ENCODE measurements at places on chromosomes 13 and 19.
A peak's percentile ranks its signal among the peaks of the same experiment; 100 is the strongest.

- DNase-seq = no peak
These were observed 24.6 kb upstream of the ATP8A2 start for GRCh38 chr13:25347151-25347550.

DNA sequence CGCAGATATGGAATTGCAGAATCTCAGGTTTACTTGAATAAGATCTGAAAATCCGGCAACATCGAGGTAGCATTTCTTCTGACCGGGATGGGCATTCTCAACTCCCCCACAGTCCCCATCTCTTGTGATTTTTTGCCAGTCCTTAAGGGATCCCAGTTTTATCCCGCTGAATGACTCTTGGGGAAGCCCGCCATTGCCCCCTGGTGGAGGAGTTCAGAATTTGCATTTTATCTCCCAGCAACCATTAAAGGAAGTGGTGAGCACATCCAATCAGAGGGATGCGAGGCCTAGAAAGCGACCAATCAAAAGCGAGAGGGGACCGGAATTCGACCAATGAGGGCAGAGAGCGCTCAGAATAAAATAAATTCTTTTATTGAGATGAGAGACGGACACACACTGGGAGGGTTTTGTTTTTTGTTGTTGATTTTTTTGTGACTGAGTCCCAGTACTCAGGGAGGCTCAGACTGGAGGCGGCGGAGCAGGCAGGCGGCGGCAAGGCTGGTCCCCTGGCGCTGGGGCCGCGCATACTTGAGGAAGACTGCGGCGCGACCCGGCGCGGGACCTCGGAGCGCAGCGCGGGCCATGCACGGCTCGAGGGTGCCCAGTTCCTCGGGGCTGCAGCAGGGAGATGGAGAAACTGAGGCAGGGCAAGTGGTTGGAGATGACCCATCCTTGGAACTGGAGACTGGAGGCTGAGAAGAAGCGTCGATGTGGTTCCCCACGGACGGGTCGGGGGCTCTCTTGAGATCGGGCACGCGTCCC is 3.9 kb upstream of the TTC9B start:
- peak; percentile 67 for DNase-seq

DNA sequence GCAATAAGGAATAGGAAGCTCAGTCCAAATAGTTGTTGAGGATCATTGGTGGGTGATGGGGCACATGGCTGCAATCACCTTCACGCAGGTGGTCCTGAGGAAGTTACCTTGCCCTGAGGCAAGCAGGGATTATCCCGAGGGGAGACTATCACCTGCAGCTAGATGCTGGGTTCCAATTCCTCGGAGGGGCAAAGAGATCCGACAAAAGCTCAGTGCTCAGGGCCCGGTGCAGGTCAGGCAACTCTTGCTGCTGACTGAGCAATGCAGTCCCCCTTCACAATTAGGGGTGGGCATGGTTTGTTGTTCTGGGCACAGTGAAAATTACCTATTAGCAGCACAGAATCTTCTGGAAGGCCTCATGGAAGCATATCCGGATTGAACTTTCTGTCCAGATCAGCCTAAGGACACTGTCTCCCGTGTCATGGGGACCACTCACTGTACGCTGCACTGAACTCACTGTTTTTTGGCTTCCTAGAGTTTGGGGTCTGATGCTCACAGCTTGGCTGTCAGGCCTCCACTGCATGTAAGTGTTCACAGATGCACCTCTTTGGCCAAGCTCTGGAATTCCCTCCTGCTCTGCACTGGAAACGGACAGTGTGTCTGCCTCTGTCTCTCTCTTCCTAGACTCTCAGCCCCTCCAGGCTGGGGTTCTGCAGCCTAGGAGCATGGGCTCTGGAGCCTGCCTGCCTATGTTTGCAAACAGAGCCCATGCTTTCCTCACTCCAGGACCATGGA is 372.7 kb downstream of the ZNF536 start:
- DNase-seq = no peak

DNA sequence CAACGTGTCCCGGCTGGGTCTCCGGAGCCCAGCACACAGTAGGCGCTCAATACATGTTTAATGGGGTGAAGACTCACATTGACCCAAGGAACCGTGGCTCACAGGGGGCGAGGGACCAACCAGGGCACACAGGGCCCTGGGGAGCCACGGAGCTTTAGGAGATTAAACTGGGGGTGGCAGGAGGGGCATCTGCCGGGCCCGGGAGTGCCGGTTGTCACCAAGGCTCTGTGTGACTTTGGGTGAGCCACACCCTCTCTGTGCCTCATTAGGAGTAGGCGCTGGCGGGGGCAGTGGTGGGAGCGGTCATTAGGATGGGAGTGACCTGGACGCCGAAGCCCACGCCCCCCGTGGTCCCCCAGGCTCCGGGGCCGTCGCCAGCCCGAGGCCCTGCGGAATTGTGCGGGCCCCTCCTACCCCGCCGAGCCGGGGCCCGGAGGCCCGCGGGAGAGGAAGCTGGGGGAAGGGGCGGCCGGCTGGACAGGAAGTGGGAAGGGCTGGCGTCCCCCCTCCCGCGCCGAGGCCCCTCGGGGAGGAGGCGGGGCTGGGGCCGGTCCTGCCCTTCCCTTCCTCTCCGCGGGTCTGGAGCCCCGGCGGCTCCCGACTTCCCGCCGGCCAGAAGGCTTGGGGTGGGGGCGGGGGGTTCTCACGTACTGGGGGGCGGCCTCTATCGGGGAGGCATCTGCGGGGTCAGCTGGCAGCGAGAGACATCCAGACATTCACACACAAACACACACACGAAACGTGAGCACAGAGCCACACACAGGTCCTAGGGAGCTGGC is 1.8 kb upstream of the SSBP4 start:
- no peak for DNase-seq

DNA sequence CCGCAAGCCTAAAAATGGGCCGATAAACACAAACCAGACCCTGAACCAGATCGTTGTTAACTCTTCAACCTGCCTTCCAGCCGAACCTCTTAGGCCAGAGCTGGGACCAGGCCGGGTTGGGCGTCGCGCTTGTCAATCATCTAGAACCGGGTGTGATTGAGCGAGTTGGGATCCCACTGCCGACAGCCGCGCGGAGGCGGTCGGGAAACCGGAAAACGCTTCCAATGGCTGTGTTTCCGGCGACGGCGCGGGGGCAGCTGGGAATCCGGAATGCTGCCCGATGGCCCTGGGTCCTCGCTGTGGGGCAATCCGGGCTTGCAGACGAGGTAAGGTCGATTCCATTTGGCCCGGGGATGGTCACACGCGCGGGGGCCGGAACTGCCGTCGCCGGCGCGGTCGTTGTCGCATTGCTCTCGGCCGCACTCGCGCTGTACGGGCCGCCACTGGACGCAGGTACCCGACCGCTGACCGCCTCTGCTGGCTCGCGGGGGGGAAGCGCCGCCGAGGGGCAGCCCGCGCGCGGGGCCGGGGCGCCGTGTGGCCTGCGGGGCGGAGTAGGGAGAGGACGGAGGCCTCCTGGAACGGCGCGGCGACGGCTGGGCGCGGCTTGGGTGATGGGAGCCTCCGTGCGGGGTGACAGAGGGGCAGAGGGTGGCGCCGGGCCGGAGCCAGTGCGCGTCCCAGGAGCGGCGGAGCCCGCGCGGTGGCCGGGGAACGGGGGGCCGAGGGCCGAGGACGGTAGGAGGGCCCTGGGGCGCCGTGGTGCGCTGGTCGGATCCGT is at the start of gene NAXD:
Gene NAXD (plus strand): TSS at position 224 of the 781 bp plus-strand sequence. CDS start 57 bp downstream, at position 281.
- DNase-seq = peak; percentile 53

DNA sequence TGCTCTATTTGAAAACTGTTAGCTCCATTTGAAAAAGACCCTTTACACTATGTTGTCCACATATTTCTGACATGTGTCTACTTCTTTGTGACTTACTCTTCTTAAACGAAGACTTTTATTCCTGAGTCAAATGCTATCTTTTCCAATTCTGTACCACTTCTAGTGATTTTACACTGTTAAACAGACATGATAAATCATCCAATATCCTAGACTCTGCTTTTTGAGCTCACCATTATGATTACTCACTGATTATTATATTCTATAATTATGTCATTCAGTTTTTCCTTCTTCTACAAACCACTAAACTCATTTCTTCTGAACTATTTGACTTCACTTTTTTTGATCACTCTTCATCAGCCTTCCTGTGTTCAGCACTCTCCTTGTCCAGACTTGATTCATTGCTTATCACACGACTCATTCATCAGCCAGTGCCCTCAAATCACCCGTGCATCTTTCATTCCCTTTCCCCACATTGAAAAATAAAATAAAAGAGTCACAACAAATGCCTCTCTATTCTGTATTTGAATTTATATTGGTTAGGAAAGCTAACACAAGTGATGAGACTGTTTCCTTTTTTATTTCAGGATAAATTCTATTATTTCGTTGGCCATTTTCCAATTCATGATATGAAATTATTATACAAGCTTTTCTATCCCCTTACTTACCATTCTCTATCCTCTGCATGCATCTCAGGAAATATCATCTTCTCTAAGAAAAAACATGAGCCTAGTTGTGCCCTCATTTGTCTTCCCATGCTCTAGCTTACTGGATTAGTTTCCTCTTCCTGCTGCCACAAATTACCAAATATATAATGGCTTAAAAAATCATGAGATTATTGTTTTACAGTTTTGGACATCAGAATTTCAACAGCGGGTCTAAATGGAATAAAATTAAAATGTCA is 1482.1 kb upstream of the MIR17HG start:
- DNase-seq = no peak

DNA sequence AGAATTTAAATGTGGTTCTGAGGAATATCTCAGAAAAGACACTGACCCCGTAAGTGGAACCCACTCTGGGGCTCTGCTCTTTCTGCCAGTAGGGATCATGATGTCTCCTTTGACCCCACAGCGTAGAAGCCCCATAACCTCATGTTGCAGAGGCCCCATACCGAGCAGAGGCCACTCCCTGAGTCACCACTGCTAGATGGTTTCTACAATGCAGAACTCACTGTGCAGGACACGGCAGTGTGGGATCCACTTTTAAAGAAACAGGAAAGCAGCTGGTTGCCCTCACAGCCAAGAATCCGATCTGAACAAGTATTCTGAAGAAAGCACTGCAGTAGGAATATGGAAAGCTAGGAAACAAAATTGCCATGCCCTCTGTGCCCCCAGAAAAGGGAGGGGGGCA is 4.2 kb downstream of the SLC7A1 start:
- DNase-seq = no peak

GRCh38 chr13:111202156-111202621 is 87.1 kb downstream of the ARHGEF7 start:
- DNase-seq = no peak

DNA sequence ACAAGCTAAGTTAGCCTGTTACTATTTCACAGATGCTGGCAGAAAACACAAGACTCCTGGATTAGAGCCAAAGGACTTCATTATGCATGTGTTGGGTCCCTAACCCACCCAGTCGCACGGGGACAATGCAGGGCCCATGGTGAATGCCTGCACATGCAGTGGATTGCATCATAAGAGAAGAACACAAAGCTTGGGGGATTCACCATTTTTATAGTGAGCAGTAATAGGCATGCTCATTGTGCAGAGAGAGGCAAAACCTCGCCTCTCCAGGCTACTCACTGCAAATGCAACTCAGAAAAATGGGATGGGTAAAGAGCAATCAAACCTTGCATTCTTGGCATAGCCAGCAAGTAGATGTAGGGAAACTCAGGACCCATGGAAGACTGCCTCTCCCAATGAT is 115.8 kb downstream of the DIAPH3 start:
- DNase-seq = no peak
